H4 (cell line): ENCODE measurements at places on chromosomes 4 and X. TPM values are rescaled to one million over a fixed set of nuclear protein-coding genes. Genes with fewer than 3 reads are reported as not detected.

Gene MSN
- 244 and 262 TPM in 2 replicates for total RNA-seq

Gene OPRPN
- not detected in 2 replicates for total RNA-seq

Gene GAGE2A
- total RNA-seq, result not detected in 2 replicates

Gene NXF2
- total RNA-seq, result 0.15 TPM in 1 of 2 replicates, not detected in the other

Gene PNMA3
- 0.08 and 0.86 TPM in 2 replicates for total RNA-seq

Gene SULT1B1
- 0.70 and 1.8 TPM in 2 replicates for total RNA-seq

Gene F8A3
- 0.41 and 5.0 TPM in 2 replicates for total RNA-seq

GRCh38 chr4:61070269-61070668 is 129.9 kb upstream of the ADGRL3 start:
- DNase-seq, result no peak

GRCh38 chrX:42715701-42716262 is 62.2 kb downstream of the PPP1R2C start:
- no peak for DNase-seq

DNA sequence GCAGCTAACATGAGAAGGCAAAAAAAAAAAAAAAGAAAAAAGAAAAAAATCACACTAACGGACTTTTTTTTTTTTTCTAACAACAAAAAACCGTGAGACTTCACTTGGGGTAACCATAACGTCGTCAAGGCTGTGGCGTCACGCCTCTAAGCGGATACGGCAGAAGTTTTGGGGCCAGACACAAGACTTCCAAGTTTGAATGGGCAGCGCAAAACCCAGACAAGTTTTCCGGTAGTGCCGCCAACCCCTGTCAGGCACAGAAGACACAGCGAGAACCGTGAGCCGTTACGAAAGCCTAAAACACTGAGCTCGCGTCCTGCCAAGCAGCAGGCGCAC is 556 bp upstream of the SMARCA5 start:
- DNase-seq, result no peak

DNA sequence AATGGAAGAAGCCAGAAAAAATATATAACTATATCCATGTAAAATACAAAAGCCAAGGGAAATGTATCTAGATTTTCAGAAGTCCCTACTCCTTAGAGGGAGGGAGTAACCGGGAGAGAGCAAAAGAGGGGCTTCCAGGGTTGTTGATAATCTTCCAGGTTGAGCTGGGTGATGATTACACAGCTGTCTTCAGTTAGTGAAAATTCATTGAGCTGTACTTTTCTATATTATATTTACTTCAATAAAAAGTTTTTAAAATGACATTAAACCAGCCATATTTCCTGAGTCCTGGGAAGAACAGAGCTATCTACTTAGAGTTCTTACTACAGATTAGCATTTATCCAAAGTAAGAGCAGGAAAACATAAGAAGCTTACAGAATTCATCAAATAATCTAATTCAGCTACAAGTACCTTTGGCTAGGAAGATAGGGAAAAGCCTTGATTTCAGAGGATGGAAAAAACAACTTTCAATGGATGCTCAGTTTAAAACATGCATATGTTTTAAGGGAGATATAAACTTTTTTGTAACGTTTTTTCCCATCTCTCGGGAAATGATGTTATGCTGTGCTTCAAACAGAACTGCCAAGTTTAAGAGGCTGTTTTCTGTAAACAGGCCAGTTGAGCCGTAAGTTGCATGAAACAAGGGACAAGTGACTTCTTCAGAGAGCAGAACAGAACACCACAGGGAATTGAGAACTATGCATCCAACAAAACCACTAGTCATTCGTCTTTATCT is 204.6 kb downstream of the SCFD2 start:
- DNase-seq, result no peak

DNA sequence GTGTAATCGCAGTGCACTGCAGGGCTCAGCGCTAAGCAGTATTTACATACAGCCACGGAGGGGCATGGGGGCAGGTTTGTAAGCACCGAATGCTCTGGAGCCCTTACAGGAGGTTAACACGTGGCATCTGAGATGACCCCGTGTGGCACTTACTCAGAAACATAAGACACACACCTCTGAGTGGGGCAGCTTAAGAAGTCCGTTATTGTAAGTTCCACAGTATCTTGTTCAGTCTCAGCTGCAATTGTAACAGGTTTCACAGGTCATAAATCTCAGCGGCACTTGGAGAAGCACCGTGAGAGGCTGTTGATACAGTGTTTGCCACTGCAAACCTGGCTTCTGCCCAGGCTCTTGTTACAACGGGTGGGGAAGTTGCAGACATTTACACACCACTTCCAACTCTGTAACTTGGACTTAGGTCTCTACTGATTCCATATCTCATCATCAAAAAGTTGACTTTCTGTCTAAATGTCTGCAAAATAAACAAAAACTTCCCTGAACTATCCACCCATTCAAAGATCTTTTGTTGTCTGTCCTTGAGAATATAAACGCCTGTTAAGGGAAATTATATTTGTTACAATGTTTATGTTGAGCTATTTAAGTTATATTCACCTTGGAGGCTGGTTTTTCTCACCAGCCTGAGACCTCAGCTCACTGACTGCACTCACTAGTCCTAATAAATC is 10.3 kb downstream of the CPLX1 start:
- DNase-seq, result no peak

DNA sequence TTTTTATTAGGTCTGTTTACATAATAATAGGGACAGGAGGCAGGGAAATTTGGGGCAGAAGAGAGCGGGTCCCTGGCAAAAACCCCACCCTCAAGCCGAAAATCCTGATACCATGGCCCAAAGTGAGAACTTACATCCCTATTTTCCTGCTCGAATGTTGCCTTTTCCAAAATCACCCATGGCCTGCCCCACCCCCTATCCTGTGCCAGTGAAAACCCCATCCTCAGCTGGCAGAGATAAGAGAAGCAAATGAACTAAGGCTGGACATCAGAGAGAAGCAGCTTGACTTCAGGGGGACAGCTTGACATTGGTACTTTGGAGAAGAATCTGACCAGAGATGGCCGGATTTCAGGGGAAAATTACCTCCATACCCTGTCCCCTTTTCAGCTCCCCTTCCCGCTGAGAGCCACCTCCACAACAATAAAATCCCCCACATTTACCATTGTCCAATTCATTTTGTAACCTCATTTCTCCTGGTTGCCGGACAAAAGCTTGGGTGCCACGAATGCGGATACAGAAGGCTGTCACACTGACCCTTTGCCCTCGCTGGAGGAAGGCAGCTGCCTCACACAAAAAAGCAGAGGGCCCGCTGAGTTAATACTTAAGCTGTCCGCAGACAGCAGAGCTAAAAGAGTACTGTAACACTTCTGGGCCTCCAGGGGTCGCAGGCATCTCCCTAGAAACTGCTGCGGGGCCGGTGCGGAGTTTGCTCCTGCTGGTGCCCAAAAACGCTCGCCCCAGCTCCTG is 196.2 kb downstream of the SNCA start:
- DNase-seq, result no peak

DNA sequence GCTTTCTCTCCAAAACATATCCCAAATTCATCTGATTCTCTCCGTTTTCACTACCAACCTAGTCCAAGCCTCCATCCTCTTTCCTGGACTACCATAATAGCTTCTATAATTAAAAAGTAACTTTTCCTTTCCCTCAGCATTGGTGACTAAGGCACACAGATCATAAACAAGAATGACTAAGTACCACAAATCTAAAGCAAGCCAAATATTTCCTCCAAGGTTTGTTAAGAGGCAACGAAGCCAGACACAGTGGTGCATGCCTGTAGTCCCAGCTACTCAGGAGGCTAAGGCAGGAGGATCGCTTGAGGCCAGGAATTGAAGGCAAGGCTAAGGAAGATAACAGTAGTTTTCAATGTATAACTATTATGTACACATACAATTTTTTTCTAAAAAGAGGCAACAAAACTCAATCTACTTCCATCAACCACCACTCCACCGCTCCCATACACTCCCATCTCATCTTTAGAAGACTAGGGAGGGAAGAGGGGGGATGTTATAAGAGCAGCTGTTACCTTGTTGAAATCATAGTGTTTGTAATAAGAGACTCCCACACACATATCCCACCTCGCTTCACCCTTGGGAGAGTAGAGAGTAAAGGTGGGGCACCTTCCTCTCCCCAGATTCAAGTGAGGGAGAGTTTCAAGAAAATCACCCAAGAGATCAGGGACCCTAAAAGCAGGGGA is 4.2 kb upstream of the JCHAIN start:
- DNase-seq, result peak; percentile 14

DNA sequence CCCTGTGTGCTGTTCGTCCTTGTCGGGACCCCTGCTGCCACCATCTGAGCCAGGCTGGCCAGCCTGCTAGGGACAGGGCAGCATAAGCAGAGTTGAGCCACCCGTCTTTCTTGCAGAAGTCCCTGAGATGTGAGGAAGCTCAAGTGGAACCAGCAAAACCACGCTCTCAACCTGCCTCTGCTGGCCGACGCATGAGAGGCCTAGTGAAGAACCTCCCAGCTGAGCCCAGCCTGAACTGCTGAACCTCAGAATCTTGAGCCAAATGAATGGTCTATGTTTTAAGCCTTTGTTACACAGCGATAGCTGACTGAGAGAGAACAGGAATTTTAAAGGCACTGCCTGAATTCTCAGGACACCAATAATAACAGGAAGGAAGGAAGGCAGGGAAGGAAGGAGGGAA is 98.9 kb upstream of the ADRA2C start:
- no peak for DNase-seq
